Sigmoid colon (tissue), 7 donors: ENCODE measurements at places on chromosomes 3 and 15. TPM values are rescaled to one million over a fixed set of nuclear protein-coding genes. Genes with fewer than 3 reads are reported as not detected.

RAP2B gene
- polyA plus RNA-seq, result 4.8 TPM

DLG1 gene
- 31.9 TPM for polyA plus RNA-seq

ZBTB11 gene
- 7.1 TPM for polyA plus RNA-seq

ANKRD63 gene
- not detected for polyA plus RNA-seq

SYNM gene
- 9.0 TPM for polyA plus RNA-seq

PLXNB1 gene
- polyA plus RNA-seq, result 10.2 TPM

GRIP2 gene
- 0.23 TPM for polyA plus RNA-seq

FBXO40 gene
- not detected for polyA plus RNA-seq

LXN gene
- polyA plus RNA-seq, result 32.7 TPM

DISP2 gene
- 2.8 TPM for polyA plus RNA-seq

NSUN3 gene
- polyA plus RNA-seq, result 9.0 TPM

TLR9 gene
- not detected for polyA plus RNA-seq

PPIP5K1 gene
- polyA plus RNA-seq, result 23.9 TPM

TLNRD1 gene
- polyA plus RNA-seq, result 6.6 TPM

APBA2 gene
- polyA plus RNA-seq, result 10.7 TPM

ZMYND10 gene
- 0.77 TPM for polyA plus RNA-seq

ASB14 gene
- polyA plus RNA-seq, result not detected

PPP1R14D gene
- polyA plus RNA-seq, result 395 TPM

EXOG gene
- polyA plus RNA-seq, result 2.5 TPM

GOLGA8S gene
- not detected for polyA plus RNA-seq

GAP43 gene
- 0.60 TPM for polyA plus RNA-seq

GHSR gene
- not detected for polyA plus RNA-seq

PLAAT1 gene
- not detected for polyA plus RNA-seq
